Right renal pelvis (tissue), 4 donors: ENCODE measurements at places on chromosomes 2 and 18. TPM values are rescaled to one million over a fixed set of nuclear protein-coding genes. Genes with fewer than 3 reads are reported as not detected.

- no peak for DNase-seq
Measured at GRCh38 chr2:48140586-48140985, 234.3 kb upstream of the FBXO11 start.

DNA sequence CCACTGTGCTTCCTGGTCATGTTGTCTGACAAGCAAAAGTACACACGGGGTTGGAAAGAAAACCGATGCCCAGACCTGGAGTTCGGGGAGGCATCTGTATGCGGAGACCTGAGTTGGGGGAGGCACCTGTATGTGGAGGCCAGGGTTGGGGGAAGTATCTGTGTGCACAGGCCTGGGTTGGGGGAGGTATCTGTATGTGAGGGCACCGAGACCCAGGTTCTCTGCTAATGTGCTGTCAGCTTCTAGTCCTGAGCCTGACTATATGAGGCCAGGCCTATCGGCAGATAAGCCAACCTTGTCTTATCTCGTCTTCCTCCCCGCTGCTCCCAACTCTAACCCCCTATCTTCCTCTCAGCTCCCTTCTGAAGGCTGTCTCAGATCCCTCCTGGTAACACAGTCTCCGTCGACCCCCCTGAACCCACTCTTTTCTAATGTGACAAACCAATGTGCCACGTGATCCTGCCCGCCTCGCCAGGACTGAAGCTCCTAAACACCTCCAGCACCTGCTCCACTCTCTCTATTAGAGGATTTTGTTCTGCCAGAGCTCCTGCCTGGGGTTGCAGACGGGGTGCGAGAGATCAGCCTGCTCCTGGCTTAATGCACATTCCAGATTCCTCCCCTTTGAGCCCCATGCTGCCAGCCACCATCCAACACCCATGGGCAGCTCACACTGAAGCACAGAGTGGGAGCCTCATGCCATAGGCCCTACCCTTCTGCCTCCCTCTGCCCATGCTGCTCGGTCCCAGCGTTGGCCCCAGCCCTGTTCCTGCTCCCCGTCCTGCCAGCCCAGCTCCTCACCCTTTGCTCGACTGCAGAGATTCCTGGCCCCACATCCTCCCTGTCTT, 188.4 kb downstream of the SH3BP4 start:
- DNase-seq, result no peak

DNA sequence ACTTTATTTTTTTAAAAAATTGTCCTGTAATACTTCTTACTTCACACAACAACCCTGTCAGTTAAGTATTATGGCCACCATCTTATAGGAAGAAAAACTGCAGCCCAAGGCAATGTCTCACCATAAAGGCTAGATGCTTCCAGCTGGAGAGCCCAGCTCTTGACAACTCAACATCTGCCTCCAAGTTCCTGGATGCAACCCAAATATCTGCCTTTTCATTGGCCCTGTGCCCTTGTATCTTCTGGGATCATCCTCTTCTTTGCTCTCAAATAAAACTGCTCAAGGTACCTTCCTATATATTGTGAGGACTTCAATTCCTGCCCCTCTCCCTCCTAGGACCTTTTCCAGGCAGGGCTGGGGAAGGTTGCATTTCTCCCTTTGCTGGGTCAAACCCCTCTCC, 69.5 kb downstream of the BIN1 start:
- no peak for DNase-seq

The DNMT3A gene
- polyA plus RNA-seq, result 81.4 TPM

The LDLRAD4 gene
- 11.6 TPM for polyA plus RNA-seq
